ENCODE measurements at places on chromosomes 4 and X.

DNA sequence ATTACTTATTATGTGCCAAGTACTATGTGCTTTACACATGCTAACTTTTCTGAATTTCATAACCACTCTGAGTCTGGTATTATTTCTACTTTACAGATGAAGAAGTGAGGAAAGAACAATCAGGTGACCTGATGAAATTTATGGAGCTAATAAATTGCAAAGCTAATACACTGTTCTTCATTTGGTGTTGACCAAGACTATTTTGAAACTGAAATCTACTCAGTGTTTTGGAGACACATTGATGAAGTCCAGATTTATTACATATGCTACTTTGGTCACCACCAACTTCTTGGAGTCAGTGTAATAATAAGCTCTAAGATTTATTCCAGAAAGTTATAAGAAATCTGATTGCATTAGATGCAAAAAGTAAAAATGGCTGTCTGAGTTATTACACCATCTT lies 637.9 kb downstream of the FAT4 start:
- DNase-seq = no peak

DNA sequence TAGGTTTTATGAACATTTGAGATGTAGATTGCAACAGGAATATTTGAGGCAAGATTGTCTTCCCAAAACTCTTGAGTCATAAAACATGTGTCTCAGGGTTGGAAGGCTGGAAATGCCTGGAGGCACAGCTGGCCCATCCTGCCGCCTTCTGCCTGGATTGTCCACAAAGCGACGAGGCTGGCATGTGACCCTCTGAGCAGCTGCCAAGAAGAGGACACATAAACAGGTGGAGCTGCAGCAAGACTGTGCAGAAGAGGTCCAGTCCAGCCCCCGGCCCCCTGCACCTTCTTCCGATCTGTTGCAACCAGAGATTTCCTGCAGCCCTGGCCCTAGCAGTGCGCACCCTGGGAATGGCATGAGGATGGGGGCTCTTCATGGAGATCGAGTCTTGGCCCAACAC lies 101.9 kb upstream of the BCOR start:
- DNase-seq = no peak

GRCh38 chr4:24892278-24892677 lies 20.6 kb downstream of the CCDC149 start:
- no peak for DNase-seq

DNA sequence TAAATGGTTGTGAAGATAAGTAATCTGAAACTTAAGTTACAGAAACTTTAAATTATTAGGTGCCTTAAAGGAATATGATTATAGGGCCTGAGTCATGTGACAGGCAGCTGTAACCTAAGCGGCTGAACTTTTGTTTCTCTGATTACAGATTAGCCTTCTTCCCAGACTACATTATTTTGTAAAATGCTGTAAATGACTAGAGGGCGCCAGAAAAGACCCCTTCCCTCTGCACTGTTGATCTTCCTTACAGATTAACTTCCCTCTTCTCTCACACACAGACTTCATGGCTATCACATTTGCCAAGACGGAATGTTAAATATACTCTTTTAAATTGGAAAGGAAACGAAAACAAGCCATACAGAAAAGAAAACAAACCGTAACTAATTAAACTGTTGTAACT lies 96.6 kb downstream of the EVC2 start:
- DNase-seq = no peak

- DNase-seq = no peak
These were observed 21.0 kb downstream of the S100G start for GRCh38 chrX:16671005-16671404.

- no peak for DNase-seq
These were observed 55.2 kb upstream of the SMARCAD1 start for GRCh38 chr4:94152466-94152865.
